ENCODE measurements at places on chromosomes 3 and 15.
A peak's percentile ranks its signal among the peaks of the same experiment; 100 is the strongest.

GRCh38 chr3:18428991-18429745, 4.0 kb upstream of the SATB1 start:
- no peak for DNase-seq

GRCh38 chr15:92809880-92810361, 90.2 kb upstream of the CHD2 start:
- no peak for DNase-seq

- DNase-seq: no peak
These were observed 36.0 kb downstream of the THBS1 start for GRCh38 chr15:39616731-39617455.

DNA sequence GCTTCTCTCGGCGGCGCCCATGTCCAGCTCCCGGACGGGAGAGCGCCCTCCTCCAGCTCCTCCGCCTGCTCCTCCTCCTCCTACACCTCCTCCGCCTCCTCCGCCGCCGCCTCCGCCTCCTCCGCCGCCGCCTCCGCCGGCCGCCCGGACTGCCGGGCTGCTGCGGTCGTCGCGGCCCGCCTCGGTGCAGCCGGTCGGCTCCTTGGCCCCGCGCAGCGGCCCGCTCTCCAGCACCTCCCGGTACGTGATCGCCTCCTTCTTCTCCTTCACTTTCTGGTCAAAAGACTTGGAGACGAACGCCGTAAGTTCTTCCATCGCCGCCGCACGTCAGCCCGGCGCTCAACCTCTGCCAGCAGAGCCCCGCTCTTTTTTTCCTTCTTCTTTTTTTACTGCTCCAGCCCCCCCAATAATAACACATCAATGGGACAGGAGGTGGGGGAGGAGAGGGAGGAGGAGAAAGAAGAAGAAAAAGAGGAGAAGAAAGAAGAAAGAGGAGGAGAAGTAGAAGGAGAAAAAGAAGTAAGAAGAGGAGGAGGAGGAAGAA, 438 bp downstream of the SHOX2 start:
- DNase-seq: peak; percentile 78

DNA sequence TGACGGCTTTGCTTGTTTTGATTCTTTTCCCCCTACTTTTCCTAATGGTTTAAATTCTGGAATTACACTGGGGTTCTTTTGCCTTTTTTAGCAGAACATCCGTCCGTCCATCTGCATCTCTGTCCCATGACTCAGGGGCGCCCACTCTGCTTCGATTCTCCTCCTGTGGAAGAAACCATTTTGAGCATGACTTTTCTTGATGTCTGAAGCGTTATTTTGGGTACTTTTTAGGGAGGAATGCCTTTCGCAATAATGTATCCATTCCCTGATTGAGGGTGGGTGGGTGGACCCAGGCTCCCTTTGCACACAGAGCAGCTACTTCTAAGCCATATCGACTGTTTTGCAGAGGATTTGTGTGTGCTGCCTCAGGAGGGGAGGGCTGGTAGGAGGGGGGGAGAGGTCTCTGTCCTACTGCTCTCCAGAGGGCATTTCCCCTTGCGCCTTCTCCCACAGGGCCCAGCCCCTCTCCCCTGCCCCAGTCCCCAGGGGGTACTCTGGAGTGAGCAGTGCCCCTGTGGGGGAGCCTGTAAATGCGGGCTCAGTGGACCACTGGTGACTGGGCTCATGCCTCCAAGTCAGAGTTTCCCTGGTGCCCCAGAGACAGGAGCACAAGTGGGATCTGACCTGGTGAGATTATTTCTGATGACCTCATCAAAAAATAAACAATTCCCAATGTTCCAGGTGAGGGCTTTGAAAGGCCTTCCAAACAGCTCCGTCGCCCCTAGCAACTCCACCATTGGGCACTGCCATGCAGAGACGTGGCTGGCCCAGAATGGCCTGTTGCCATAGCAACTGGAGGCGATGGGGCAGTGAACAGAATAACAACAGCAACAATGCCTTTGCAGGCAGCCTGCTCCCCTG, 19.5 kb upstream of the BSN start:
- peak; percentile 91 for DNase-seq

- DNase-seq: no peak
These were observed 53.7 kb downstream of the RGMA start for GRCh38 chr15:93035092-93035915.

GRCh38 chr15:49083401-49084284, 37.4 kb upstream of the SECISBP2L start:
- DNase-seq: no peak

- DNase-seq: no peak
These were observed 48.3 kb downstream of the NPTN start for GRCh38 chr15:73584699-73585420.

- peak; percentile 45 for DNase-seq
These were observed 799.3 kb downstream of the DIPK2A start for GRCh38 chr3:144770915-144771351.
